Activated naive CD4-positive, alpha-beta T cell treated with Interleukin-2 at 50 U/mL for 16 hours (primary cell): ENCODE measurements at places on chromosomes 3 and 15.

DNA sequence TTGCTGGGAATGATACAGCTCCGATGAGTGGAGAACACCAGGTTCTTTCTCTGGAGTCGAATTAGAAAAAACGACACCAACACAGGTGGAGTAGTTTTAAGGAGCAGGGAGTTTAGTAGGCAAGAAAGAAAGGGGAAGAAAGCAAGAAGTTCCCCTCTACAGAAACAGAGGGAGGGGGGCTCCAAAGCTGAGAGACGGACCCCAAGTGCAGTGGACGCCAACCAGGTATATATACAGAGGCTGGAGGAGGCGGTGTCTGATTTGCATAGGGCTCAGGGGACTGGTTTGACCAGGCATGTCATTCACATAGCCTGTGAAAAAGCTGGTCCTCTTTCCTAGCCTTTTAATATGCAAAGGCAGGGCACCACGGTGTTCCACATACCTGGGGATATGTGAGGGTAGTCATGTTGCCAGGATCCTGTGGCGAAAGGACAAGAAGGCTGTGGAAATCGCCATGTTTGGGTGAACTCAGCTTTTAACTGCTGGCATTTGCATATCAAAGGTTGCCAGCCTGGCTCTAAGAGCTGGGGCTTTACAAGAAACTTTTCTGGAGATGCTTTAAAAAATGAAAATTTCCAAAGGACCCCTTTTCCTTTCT lies 887.4 kb upstream of the EPHA6 start:
- DNase-seq: no peak

- peak; percentile 64 for DNase-seq
Measured at GRCh38 chr3:51942603-51943450, 664 bp downstream of the PARP3 start.

DNA sequence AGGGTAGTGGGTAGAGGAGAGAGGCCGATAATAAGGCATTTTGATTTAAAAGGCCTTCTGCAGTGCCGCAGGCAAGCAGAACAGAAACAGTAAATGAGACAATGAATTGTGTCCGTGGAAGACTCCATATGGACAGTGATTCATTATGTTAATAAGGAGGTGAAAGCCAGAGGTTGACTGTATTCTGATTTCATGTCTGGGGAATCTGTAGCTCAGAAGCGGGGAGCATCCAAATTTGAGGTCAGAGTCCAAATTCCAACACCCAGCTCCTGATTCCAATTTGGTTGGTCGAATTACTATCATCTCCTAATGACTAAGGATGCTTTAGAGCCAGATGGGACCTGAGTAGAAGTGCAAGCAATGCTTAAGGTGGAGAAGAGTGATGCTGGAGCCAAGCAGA lies 1.0 kb upstream of the TBC1D21 start:
- DNase-seq: no peak

- DNase-seq: no peak
Measured at GRCh38 chr3:126446791-126447190, 28.9 kb downstream of the ZXDC start.

GRCh38 chr3:126418661-126419131 lies 24.0 kb downstream of the CFAP100 start:
- no peak for DNase-seq

- DNase-seq: no peak
Measured at GRCh38 chr3:111852540-111852939, 6.5 kb upstream of the PHLDB2 start.

DNA sequence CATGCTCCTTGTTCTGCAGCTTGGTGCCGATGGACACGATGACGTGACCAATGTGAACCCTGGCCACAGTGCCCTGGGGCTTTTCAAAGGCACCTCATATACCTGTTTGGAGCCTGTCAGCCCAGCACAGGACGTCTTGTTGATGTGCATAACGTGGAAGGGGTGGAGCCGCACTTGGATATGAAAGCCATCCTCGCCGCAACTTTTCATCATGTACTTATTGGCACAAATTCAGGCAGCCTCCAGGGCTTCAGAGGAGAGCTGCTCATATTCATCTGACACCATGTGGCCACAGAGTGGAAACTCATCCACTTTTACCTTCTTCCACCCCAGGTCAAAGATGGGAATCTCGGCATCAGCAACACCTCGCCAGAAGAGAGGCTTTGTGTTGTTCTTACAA lies 24.7 kb downstream of the POPDC2 start:
- no peak for DNase-seq

- DNase-seq: no peak
Measured at GRCh38 chr15:61916104-61916503, 144.1 kb downstream of the VPS13C start.

- no peak for DNase-seq
Measured at GRCh38 chr3:5309171-5309570, 121.7 kb downstream of the EDEM1 start.

GRCh38 chr15:94576889-94577533 lies 345.6 kb downstream of the MCTP2 start:
- peak; percentile 25 for DNase-seq

DNA sequence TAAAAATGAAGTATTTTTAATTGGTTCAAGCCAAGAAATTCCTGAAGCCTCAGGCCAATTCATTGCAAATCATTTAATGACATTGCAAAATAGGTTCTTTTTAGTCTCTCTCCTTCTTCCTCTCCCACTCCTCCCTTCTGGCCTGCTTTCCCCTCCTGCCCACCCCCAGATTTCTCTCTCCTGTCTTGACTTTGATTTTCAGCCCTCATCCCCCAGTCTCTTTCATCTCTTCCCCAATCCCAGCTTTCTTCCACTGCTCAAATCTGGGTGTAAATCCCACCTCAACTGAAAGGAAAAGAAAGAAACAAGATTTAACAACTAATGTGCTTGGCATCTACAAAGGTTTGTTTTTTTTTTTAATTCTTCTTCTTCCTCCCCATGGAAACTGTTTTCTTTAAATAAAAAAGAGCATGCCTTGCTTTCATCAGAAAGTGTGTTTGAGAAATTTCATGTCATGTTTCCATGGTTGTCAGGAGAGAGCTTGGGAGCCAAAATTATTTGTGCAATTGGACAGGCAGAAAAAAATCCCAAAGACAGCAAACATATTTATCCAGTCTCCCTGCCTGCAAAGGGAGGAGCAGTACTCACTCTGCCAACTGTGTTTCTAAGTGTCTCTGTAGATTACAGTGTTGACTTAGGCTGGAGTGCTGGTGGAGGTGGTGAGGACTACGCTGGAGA lies 50.4 kb downstream of the BOC start:
- no peak for DNase-seq

DNA sequence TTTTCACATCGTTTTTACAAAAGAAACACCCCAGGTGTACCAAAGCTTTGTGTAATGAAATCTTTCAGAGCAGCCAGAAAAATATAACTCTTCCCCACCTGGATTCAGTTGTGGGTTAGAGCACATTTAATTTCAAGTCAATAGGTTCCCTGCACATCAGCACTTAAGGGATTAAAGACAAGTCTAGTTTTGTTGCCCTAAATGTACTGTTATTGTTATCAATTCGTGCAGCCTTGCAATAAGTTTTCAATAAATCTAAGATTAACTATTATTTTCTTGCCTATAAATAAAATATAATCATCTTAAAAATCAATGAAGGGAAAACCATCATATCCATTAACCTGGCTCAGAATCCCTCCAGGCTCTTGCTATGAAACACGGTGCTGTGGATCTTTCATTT lies 172.5 kb upstream of the CDIN1 start:
- DNase-seq: no peak

- DNase-seq: no peak
Measured at GRCh38 chr3:44915702-44916438, 41.5 kb downstream of the TGM4 start.

DNA sequence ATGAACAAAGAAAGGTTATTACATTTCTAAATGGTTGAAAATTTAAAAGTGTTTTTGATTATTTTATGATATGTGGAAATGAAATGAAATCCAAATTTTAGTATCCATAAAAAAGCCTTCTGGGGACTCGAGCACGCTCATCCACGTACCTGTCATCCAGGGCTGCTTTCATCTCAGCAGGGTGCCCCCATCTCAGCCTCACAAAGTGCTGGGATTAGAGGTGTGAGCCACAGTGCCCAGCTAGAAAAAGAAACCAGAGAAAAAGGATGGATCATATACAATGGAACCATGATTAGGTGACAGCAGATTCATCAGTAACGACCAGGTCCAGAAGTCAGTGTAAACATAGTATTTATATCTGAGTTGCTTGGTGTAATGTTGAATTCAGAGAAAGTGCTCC lies 49.7 kb downstream of the STARD5 start:
- no peak for DNase-seq

GRCh38 chr3:112635674-112636073 lies 5.3 kb downstream of the CCDC80 start:
- DNase-seq: no peak

- no peak for DNase-seq
Measured at GRCh38 chr15:99015698-99016568, 8.3 kb upstream of the PGPEP1L start.

GRCh38 chr3:9769426-9770275 lies at the start of gene CAMK1:
Gene CAMK1, minus strand, starts transcription at chr3:9769947. Its CDS starts 2,198 bp downstream, at chr3:9767749.
- peak; percentile 71 for DNase-seq

DNA sequence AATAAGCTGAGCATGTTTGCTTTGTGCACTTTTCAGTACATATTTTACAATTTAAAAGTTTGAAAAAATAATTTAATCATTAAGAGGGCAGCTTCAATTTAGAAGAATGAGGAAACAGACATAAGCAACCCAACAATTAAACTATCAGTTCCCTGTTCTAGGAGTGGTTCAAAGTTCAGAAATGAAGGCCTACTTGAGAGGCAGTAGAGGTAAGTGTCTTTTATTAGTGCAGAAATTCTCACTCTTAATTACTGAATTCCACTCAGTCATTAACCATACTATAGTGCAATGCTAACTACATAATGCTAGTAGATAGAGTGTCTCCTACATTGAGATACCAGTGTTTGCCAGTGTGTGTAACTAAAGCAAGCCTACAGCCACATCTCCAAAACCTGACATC lies 73.1 kb downstream of the TNIK start:
- DNase-seq: no peak

DNA sequence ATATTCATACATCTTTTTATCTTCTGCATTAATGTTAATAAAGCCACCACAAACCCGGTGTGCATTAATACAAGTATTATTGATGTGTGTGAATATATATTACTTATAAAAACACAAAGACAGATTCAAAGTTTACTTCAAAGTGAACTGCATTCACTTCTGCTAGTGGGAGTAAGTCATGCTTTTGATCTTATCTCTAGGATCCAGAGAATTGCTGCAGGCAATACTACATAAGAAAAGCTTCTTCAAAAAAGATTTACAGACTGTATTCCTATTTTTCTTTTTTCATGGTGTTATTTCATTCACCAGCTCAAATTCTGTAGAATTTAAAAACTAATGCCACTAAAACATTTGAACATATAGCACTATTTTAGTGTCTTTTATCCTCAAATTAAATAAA lies 87.5 kb upstream of the CBLB start:
- DNase-seq: no peak

DNA sequence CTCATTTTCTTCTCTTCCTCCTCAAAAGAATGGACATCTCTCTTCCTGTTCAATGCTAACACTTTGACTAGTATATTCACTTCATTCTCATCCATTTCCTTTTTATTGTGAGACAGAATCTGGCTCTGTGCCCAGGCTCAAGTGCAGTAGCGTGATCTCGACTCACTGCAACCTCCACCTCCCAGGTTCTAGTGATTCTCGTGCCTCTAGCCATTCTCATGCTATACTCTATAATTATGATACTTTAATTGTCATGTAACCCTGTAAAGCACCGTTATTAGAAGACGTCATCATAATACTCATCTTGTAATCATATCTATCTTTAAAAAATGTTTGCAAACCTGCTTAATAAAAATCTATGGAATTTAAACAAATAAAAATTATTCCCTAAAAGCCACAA lies 107.0 kb downstream of the SHOX2 start:
- DNase-seq: no peak

- no peak for DNase-seq
Measured at GRCh38 chr3:10140996-10141546, 507 bp upstream of the VHL start.

- DNase-seq: peak; percentile 27
Measured at GRCh38 chr3:172622916-172623700, 87.8 kb downstream of the NCEH1 start.

DNA sequence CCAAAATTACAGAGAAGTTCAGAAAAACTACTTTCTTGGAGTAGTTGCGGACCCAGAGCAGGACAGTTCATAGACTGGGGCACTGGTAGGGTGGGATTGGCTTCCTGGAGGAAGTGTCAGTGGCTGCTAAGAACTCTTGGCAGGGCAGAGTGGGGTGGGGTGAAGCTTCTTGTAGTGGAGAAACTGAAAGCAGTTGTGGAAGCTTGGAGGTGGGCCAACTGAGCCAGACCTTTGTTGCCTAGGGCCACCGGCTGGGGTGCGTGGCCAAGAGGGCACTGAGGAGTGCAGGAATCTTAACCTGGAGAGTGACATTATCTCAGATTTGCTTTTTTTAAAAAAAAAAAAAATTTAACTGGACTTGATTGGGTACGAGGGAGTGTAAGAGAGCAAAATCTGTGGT lies 3.1 kb downstream of the KAT2B start:
- peak; percentile 57 for DNase-seq

DNA sequence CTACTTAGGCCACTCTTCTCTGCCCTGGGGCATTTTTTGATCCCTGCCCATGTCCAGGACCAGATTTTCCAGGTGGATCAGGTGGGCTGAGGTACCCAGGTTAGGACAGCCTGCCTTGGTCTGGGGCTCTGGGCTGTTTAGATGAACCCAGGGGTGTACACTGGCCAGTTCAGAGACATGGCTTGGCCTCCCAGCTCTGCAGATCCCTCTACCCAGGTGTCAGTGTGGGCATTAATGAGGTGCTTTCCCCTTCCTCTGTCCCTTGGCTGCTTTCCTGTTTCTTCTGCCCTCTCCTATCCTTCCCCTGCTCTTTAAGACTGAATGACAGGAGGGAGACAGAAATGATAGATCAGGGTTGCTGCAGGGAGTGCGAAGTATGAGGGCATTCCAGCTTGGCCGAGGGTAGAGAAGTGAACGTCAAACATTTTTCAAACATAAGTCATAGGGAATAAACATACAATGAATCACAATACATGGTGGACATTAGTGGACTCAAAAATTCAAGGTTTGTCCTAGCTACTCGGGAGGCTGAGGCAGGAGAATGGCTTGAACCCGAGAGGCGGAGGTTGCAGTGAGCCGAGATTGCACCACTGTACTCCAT lies 30.5 kb downstream of the RTP1 start:
- no peak for DNase-seq

DNA sequence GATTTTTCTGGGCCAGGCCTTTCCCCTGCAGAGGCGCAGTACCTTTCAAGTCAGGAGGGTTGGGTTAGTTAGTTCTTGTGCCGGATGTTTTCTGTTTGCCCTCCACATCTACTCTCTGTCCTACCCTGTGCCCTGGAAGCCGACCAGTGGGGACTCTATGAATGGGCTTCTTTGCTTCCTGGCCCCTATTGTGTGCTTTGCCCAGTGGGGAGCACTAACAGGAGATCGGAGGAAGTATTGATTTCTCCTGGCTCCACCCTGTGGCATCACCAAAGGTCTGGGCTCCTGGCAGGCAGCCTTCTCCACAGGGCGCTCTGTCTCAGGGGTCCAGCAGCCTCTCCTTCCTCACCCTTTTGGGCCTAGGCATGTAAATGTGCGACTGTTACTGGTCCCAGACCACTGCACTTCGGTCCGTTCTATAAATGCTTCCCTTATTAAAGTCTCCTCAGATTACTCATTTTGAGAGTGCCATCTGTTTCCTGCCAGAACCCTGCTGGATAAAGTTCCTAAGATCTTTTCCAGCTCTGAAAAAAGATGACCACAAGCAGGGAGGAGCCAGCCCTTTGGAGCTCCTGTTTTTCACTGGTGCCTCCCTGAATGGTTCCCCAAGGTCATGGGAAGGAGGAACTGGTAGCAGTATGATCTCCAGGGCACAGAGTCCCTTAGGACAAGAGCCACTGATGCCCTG lies 44.5 kb downstream of the CTDSPL start:
- DNase-seq: no peak

GRCh38 chr3:99774467-99774866 lies 43.2 kb upstream of the CMSS1 start:
- DNase-seq: no peak
